ENCODE measurements at places on chromosomes 7 and 10.
A peak's percentile ranks its signal among the peaks of the same experiment; 100 is the strongest.

DNA sequence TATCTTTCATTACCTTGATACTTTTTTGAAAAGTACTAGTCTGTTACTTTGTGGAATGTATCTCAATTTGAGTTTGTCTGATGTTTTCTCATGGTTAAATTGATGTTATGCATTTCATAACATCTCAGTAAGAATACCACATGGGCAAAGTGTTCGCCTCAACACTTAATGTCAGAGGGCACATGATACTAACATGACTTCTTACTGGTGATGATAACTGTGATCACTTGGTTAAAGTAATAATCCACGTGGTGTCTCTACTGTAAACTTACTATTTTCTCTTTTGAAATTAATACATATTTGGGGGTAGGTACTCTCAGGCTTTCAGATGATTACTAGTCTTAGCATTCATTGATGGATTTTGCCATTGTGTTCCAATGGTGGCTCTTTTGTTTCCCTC lies 2.2 kb downstream of the SDHAF3 start:
- DNase-seq, result no peak

GRCh38 chr7:35802649-35803048 lies 1.8 kb downstream of the SEPTIN7 start:
- peak; percentile 20 for DNase-seq

DNA sequence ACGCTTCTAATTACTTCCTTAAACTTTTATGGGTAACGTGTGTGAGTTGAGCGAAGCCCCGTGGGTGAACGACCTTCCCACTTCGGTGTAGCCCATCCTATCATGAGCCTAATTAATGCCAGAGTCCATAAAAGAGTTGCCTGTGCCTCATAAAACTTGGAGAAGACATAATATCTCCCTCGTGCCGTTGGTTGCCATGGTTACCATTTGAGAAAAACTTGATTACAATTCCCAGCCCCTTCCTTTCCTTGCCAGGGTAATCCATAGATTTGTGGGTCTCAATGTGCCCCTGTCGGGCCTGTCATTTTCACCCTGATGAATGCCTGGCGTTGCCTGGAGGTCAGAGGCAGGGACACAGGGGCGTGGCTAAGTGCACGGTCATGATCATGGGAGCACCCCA lies 127.1 kb downstream of the GLRX3 start:
- no peak for DNase-seq

- DNase-seq, result no peak
Observed at GRCh38 chr7:125065546-125065945, 135.9 kb upstream of the POT1 start.

DNA sequence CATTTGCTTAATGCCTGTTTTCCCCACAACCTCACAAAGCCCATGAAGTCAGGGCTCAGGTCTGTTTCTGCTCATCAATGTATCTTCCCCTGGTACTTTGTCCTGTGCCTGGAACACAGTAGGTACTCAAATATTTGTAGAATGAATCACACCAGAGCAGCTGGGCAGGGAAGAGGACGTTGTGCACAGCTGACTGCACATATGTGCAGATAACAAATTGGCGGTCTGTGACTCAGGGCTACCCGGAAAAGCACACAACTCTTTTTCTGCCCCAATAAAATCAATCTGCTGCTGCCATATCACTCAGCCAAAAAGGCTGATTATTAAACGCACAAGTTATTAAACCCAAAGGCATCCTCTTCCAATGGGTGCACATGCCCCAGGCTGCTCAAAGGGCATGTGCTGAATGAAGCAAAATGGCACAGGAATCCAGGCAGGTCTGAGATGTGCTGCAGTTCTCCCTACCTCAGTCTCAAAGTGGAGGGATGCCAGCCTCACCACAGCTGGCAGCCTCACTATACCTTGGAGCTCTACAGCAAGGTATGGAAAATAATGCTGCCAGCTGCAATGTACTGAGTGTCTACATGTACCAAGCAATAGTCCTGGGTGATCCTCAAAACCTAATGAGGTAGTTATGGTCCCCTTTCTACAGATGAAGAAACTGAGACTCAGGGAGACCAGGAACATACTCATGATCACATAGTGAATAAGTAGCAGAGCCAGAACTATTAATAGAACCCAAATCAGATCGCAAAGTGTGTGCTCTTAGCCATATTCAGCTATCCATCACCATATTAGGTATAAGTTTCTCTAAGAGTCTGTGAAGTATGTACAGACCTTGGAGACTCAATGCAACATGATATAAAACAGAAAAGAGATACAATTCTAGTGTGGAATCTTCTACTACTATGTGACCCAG lies 43.4 kb downstream of the SORBS1 start:
- DNase-seq, result no peak

- no peak for DNase-seq
Observed at GRCh38 chr7:12028508-12028907, 182.6 kb upstream of the TMEM106B start.

- DNase-seq, result no peak
Observed at GRCh38 chr7:102284399-102284798, 2.3 kb upstream of the SH2B2 start.

- DNase-seq, result no peak
Observed at GRCh38 chr7:150737265-150738055, at the start of gene GIMAP5. Gene GIMAP5 (plus strand): TSS chr7:150737418. CDS start chr7:150740885, 3,467 bp downstream.

DNA sequence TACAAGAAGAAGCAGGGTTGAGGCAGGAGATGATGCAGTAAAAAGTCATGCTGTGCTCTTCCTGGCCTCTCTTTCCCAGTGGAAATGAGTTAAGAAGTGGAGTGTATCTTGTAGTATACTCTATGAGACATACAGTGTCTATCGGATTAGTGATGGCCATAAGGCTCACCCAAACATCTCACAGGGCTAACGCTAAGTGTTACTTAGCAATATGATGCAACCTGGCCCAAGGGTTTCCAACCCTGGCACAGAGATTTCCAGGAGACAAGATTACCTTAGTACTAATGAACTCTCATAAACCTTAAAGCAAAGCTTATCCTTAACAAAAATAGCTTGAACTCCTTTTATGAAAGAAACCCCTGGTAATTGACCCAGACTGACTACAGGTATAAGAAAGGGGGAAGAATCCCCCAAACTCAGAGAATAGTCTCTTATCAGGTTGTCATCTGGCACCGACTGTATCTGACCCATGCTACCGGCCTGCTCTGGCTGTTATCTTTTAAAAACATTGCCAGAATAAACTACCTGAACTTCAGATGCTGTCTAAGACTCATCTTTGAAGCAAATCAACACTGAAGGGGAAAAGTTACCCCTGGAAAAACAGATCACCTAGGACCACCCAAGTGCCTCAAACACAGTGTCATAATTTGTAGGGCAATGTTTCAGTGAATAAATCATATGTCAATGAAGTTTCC lies 1002.0 kb downstream of the REEP3 start:
- no peak for DNase-seq

DNA sequence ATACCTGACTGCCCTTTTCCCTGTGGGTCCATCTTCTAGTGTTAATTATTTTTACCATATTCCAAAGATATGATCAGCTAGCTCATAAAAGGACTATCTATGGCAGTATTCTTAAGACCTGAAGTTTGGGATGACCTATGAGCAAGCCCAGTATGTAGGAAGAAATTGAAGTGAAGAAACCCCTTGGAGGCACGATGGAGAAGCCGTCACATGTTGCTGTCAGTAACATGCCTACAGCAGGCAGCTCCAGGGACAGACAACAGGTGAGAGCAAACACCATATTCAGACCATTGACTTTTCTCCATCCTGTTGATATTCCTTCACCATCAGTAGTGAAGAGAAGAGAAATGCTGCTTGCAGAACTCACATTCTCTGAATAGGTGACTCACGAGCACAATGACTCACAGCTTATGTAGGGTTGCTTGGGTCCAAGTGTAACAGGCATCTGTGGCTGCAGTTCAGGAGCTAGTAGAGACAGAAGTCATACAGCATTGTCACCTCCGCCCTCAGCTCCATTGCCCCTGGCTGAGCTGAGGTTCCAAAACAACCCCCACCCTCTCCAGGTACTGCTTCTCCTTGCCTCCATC lies 8.4 kb upstream of the LYZL2 start:
- DNase-seq, result no peak

- peak; percentile 56 for DNase-seq
Observed at GRCh38 chr10:99234791-99235657, 628 bp downstream of the HPSE2 start.

- peak; percentile 47 for DNase-seq
Observed at GRCh38 chr7:1323178-1324027, 90.7 kb downstream of the UNCX start.

DNA sequence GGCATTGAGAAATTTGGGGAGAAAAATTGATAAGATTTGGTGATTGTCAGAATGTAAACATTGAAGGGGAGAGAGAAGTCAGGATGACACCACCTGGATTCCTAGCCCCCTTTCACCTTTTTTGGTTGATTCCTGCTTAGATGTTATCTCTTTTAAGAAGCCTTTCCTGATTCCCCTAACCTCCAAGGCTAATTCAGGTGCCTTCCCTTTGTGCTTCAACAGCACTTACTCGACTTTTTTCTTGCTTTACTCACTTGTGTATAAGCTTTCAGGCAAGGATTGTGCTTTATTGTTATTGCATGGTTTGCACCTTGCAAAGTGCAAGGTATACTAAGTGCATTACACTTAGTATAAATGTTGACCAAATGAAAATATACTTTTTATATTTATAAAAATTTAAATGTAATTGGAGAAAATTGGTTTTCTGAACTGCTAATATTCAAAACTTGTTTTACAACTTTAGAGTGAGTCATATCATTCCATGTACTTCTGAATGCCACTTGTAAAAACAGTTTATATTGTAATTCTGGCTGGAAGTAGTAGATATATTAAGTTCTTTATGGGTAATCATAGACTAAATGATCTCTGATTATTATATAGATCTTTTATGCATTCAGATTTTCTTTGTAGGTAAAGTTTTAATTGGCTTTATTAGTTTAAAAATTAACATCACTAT lies 13.2 kb downstream of the SHOC2 start:
- DNase-seq, result no peak

- no peak for DNase-seq
Observed at GRCh38 chr10:89255793-89256192, 4.2 kb upstream of the LIPA start.

GRCh38 chr10:96305019-96305418 lies 785 bp downstream of the DNTT start:
- no peak for DNase-seq

DNA sequence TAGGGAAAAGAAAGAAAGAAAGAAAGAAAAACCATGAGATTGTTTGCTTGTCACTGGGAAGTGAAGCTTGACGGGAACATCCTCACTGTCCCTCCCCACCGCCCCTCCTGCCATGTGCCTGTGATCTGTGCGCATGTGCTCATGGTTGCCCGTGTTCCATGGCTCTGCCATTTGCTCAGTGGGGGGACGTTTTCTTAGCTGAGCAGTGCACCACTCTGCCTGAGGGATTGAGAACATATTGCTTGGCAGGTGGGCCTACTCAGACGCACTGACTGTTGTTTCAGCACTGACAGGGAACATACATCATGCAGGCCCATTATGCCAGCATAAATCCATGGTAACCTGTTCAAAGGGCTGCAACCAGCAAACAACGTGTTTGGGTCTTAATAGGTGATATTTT lies 747.9 kb upstream of the GALNT17 start:
- no peak for DNase-seq

DNA sequence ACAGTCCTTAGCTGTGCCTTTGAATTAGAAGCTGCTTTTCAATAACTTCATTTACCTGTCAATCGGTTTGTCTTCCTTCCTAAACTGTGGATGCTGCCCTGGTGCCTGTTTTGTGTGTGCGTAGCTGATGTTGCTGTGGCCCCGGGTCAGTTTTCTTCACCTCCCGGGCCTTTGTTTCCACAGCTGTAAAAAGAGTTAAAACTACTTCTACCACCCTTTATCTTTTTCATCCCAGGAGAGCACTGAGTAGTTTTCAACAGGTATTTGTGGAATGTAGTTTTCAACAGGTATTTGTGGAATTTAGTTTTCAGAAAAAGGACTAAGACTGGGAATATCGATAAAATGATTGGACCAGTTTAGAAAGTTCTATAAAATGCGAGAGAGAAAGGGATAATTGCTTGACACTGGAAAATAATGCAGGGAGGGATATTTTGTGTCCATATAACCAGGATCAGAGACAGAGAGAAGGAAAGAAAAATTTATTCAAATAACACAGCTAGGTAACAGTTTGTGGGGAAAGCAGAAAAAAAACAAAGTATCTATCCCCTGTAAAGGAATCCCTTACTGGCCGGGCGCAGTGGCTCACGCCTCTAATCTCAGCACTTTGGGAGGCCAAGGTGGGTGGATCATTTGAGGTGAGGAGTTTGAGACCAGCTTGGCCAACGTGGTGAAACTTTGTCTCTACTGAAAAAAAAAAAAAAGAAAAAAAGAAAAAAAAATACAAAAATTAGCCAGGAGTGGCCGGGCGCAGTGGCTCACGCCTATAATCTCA lies 15.9 kb upstream of the IGF2BP3 start:
- DNase-seq, result no peak

- no peak for DNase-seq
Observed at GRCh38 chr10:111837985-111838384, 345.6 kb downstream of the GPAM start.

All from neural progenitor cell (in vitro differentiated cells).